ENCODE measurements at places on chromosomes 2 and 18.
A peak's percentile ranks its signal among the peaks of the same experiment; 100 is the strongest.

DNA sequence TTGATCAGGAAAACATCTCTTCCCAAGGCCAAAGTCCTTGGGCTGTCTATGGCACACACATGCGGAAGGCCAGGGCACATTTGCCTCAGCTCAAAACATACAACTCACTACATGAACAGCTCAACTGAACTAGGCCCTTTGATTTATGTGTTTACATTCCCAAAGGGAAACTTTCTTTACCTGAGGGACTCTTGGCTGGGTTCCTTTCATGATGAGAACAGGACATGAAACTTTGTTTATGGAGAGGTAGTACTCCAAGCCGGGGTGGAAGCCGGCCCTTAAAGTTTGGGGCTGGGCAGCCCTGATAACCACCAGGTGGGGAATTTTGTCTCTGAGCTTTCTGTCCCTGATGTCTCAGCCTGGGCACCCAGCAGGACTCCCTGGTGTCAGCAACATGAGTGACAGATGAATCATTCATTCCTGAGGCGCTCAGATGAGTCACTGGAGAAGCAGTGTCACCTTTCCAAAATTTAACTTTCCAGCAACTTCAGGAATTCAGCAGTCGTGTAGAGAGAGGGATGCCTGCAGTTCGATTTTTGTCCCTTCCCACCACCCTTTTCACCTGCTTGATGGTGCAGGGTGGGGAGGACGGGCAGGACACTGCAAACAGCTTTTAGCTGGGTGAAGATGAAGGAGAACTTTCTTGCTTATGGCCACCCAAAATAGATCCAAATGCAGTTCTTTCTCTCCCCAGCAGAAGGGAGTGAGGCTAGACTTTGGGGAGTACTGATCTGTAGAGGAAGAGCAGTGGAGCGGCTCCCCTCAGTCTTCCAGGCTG lies 331.6 kb downstream of the DYSF start:
- no peak for ATAC-seq

DNA sequence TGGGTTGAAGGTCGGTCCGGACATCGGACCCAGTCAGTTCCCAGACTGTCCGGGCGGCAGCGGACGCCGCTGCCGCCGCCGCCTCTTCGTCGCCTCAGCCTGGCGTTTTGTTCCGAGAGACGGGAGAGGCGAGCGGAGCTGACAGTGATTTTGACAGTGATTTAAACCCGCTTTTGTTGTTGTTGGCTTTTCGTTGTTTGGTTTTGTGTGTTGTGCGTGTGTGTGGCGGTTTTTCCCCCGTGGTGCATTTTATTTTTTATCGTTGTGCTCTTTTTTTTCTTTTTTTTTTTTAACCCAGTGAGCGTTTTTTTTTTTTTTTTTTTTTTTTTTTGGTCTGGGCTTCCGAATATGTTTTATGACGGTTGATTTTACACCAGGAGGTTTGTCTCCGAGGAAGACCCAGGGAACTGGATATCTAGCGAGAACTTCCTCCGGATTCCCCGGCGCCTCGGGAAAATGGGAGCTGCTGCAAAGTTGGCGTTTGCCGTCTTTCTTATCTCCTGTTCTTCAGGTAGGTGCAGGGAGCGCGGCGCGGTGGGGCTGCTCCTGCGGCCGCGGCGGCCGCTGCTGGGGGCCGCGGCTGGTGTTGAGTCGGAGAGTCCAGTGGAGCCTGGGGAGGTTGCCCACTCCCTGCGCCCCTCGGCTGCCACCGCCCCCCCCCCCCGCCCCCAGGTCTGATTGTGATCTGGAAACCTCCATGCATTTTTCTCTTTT lies at the start of gene ACVR2A:
ACVR2A (plus strand) TSS at position 333 of the 714 bp plus-strand sequence; CDS start at position 457, 124 bp downstream.
- ATAC-seq, result peak; percentile 31

DNA sequence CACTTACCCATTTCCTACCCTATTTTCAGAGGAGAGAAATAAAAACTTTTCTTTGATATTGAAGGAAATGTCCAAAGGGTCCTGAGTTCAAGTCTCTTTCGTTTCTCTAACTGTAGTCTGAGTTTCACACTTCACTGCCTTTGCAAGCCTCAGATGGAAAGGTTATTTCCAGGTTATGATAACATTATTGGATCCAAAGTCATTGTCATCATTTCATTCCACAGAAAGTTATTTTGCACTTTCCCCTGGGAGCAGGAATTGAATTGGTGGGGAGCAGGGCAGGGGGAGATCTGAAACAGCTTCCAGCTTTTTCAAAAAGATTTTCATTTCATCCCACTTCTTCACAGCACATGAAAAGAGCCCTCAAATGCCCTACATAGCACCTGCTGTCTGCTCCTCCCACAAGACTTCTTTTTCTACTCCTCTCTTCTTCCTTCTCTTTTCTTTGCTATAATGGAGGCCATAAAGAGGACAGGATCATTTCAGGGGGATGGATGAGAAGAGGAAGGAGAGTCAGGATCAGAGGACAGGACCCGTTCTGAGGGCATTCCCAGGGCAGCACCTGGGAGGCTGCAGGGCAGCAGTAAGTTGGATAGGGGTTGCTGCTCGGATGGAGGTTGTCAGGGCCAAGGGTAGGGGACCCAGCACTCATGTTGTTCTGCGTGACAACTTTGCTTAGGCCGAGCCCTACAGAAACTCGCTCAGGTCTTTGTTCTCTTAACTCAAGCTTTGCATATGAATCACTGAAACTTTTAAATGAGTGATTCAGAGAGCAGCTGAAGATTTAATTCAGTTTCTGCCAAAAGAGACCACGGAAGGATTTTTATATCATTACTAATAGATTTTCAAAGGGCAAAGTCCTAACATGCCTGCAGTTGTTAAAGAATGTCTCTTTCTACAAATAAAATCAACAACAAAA lies 11.4 kb upstream of the GALNT5 start:
- ATAC-seq, result peak; percentile 55

GRCh38 chr18:72128649-72129048 lies 415.5 kb downstream of the CBLN2 start:
- ATAC-seq, result no peak

DNA sequence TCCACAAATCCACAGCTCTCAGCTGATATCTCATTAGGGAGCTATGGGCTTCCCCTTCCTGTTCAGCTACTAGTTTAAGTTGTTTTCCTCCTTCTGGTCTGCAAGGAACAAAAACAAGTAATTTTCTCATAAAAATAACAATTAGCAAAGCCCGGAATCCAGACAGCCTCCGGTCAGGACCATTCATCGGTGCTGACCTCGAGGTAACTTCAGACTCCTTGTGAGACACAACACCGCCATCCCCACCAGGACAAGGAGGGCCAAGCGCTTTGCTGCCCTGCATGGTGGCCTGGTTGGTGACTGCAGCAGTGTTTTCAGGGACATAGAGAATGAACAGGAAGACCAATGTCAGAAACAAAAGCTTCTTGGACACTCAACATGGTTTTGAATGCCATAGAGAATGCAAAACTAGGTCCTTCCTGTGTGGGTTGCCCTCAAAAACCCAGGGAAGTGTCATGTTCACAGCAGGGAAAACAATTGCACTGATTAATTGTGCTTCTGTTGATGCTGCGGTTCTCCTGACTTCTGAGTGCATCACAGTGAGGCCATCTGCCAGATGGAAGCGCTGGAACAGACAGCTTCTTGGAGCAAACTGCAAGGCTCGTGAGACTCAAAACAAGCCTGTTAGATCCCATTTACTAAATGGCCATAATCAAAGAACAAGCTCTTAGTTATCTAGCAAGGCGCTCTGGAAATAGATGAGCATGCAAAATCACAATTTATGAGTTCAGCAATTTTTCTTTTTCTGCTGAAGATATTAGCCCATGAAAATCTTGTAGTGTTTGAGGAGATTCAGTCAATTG lies 77.1 kb downstream of the HS1BP3 start:
- peak; percentile 81 for ATAC-seq

DNA sequence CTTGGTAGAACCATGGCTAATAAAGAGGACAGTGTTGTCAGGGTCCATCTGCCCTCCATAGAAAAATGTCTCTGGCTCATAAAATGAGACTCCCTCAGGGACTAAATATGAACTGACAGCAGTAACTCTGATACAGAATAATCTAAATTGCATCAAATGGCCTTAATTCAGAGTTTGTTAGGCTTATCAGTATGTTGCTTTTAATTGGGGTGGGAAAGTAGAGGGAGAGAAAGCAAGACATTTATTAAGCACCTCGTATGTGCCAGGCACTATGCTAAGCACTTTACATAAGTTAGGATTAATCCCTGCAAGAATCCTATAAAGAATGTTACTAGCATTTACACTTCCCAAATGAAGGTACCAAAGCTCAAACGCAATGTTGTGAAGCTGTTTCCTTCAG lies 115.2 kb downstream of the MMADHC start:
- ATAC-seq, result no peak

DNA sequence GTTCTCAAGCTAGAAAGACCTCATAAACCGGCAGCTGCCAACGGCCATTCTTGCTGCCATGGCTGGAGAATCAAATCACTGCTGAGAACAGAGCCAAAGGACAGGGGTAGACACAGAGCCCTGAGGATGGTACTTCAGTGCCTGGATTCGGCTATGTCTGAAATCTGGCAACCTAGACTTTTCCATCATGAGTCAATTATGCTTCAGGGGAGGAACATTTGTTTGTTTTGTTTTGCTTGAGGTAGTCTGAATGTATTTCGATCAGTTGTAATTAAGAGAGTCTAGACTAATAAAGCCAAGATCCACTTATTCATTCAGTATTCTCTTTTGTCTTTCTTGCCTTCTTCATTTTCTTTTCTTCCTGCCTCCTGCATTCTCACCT lies 122.8 kb upstream of the SH3BP4 start:
- no peak for ATAC-seq

DNA sequence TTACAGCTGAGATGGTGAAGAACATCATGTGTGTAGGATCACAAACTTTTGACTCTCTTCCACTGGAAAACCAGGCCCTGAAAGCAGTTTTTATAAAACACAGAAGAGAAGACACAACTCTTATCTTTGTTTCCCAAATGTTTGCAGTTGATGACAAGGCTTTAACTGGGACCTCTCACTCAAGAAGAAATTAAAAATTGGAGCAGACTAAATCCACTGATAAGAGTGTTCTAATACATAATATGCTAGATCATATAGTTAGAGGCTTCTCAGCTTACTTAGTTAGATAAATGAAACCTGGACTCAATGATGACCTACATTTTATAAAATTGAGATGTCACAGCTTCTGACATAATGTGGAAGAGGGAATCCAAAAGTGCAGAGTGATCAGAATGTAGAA lies 158.3 kb upstream of the WDSUB1 start:
- no peak for ATAC-seq

GRCh38 chr2:216169087-216169486 lies 59.9 kb downstream of the XRCC5 start:
- ATAC-seq, result peak; percentile 22

DNA sequence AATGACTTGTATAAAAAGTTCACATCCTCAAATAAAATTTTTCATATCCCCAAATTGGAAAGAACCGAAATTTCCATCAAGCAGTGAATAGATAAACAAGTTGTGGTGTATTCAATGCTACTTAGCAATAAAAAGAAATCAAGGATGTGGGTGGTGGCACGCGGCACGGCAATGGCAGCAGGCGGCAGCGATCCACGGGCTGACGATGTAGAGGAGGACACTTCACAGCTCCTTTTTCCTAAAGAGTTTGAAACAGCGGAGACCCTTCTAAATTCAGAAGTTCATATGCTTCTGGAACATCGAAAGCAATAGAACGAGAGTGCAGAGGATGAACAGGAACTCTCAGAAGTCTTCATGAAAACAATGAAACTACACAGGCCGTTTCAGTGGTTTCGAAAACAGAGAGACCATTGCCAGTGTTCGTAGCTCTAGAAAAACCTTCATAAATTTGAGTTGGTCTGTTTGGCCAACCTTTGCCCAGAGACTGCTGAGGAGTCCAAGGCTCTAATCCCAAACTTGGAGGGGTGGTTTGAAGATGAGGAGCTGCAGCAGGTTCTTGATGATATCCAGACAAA lies 9.8 kb upstream of the IL36A start:
- ATAC-seq, result no peak

GRCh38 chr2:120543899-120544298 lies 191.8 kb upstream of the GLI2 start:
- ATAC-seq, result no peak

- ATAC-seq, result peak; percentile 75
Observed at GRCh38 chr2:201420442-201421113, 30.7 kb downstream of the TRAK2 start.

DNA sequence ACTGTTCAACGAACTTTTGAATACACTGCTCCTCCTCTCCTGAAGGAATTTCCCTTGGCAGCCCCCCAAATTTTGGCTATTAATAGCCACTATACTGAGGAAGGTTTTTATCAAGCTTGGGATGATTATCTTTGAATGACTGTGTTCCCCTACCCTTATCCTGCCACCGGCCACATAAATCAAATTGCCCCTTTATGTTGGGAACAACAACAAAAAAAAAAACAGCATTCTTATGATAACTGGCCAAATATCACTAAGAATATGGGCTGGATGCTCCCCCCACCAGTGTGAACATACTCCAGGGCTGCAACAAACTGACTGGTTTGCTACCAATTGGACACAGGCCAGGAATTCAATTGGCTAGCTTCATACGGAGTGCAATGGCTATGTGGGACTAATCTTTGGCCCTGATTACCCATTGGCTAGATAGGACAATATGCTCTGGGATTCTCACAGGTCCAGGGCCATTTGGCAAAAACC lies 20.6 kb downstream of the DUSP11 start:
- no peak for ATAC-seq

- ATAC-seq, result no peak
Observed at GRCh38 chr2:29193681-29194080, 78.5 kb downstream of the CLIP4 start.

GRCh38 chr2:150169237-150169629 lies 318.2 kb downstream of the RND3 start:
- ATAC-seq, result no peak

DNA sequence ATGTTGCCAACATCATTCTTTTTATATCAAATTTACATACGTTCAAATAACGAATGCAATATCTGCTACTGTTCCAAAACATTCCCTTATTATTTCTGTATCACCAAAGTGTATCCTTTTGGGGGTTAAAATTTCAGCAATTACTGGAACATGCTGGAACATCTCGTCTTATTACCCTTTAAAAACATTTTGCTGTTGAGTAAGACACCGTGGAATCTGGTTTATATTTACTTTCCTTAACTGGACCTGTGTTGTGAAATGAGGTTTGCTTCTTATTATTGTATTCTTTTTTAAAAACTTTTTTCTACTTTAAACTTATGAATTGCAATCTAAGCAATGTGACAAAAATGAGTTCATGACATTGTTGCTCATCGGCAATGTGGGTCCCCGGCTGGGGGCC lies 87.4 kb upstream of the PTPRM start:
- no peak for ATAC-seq

DNA sequence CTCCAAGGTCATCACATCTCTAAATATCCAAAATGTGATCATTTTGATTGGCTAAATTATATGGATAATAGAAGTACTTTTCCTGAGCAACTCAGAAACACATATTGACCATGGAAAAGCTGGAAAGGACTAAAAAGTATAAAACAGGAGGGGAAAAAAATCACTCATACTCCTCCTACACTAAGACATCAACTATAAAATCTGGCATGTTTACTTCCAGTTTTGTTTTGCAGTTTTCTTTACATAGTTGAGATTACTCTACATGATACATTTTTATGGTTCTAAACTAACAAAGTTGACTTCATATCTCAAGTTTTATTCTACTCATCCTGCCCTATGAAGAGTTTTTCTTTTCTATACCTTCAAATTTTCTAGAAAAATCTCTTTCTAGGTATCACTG lies 46.0 kb upstream of the SP3 start:
- no peak for ATAC-seq
